ENCODE measurements at places on chromosomes 12 and 14.

DNA sequence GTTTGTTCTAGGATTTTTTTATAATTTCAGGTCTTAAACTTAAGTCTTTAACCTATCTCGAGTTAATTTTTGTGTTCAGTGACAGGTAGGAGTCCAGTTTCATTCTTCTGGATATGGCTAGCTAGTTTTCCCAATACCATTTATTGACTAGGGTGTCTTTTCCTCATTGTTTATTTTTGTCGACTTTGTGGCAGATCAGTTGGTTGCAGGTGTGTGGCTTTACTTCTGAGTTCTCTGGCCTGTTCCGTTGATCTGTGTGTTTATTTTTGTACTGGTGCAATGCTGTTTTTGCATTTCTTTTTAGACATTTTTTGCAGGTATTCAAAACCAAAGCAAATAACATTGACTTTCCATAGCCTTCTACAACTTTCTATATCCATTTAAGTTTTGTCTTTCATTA lies 121.7 kb downstream of the ETNK1 start:
- DNase-seq: no peak

- DNase-seq: peak; percentile 53
Observed at GRCh38 chr12:77679686-77680085, 151.0 kb upstream of the NAV3 start.

GRCh38 chr12:131682510-131682895 lies 28.4 kb upstream of the SFSWAP start:
- DNase-seq: no peak

DNA sequence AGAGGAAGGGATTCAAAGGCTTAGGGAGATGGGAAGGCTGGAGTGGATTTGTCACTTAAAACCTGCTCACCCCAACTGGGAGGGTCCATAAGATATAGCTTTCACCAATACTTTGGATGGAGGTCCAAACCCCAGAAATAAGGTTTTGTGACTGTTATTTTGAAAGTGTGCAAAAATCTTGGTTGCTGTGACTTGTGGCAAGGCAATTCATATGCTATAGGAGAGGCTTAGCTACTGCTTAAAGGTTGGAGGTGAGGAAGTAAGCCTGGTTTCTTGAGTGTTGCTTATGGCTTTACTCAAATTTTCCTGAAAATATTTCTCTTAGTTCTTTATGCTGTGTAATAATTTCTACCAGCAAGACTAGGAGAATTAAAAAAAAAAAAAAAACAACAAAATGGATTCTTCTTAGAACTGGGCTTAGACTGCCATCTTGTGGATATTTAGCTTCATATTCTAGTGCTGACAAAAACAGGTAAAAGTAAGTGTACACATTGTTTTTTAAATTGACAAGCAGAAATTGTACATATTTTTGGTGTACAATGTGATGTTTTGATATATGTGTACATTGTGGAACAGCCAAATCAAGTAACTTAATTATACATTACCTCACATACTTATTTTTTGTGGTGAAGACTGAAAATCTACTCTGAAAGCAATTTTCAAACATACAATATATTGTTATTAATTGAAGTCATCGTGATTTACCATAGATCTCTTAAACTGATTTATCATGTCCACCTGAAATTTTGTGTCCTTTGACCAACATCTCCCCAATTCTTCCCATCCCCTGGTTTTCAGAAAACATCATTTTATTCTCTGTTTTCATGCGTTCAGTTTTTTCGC lies 23.0 kb downstream of the PDE6H start:
- DNase-seq: peak; percentile 81

- no peak for DNase-seq
Observed at GRCh38 chr12:113077859-113078255, 21.3 kb downstream of the DTX1 start.

DNA sequence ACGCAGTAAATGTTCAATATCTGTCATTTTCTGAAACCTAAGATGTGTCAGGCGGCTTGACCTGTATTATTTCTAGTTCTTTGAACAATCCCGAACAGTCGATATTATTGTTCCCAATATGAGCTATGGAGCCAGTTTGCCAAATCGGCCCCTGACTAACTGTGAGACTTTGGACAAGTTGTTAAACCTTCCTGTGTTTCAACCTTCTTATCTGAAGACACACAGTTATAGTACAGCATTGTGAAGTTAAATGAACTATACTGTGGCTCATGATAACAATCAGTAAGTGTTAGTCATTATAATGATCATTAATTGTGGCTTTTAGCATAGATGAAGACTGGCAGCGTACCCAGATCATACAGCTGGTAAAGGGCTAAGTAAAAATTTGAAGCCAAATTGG lies 23.4 kb downstream of the DDX47 start:
- DNase-seq: no peak

- peak; percentile 83 for DNase-seq
Observed at GRCh38 chr12:29796823-29797263, 13.1 kb upstream of the TMTC1 start.

DNA sequence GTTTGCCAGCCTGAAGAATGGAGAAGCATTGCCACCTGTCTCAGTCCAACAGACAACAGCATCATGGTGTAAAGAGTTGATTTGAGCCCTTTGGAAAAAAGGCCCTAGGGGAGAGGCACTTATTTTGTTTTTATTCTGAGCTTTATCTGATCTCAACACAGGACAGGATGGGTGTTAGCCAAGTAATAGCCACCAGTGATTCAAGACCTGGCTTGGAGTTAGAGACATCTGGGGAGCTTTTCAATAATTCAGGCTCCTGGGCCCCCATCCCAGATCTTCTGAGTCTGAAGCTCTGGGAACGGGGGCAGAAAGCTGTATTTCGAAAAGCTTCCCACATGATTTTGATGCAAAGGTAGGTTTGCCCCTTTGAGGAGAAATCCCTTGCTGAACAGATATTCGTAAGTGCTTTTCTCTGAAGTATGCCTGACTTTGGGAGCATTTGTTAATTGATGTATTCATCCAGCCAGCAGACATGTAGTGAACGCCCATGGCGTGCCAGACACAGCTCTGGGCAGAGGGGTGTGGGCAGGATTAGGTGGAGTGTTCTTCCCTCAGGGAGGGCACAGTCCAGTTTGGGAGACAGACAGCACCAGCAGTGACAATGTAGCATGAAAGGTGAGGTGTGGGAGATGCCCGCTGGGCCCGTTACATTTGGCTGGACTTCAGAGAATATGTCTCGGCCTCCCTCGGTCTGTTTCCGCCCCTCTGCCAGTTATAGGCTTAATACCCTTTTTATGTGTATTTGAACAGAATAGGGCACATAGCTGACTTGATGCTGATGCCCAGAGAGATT lies 72.5 kb downstream of the TSPAN9 start:
- DNase-seq: no peak

DNA sequence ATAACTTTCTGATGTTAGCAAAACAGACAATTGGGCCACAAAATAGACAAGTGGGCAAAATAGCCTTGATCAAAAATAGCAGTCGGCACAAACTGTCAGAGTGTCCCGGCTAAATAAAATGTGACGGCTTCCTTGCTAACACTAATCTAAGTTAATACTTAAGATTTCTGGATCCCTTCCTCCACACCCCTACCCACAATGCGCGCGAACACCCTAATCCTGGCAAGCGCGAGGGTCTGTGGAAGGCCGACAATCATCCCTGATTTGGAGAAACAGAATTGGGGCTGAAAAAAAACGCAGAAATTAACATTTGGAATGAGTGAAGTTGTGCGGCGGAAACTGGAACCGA lies 489 bp downstream of the CEP290 start:
- DNase-seq: no peak

- DNase-seq: no peak
Observed at GRCh38 chr12:51017452-51017851, 8.7 kb downstream of the SLC11A2 start.

DNA sequence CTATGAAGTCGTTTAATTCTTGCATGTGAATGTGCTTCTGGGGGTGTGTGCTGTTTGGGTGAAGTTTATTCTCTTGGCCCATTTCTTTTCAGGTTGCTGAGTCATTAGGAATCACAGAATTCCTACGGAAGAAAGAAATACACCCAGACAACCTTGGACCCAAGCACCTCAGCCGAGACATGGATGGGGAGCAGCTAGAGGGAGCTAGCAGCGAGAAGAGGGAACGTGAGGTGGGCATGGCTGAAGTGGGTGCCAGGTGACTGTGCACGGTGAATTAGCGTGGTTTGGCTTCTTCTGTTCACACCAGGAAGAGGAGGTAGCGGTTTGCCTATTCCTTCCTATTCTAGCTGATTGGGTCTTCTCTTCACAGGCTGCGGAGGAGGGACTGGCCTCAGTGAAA lies 19.2 kb downstream of the ZNF839 start:
- DNase-seq: no peak

DNA sequence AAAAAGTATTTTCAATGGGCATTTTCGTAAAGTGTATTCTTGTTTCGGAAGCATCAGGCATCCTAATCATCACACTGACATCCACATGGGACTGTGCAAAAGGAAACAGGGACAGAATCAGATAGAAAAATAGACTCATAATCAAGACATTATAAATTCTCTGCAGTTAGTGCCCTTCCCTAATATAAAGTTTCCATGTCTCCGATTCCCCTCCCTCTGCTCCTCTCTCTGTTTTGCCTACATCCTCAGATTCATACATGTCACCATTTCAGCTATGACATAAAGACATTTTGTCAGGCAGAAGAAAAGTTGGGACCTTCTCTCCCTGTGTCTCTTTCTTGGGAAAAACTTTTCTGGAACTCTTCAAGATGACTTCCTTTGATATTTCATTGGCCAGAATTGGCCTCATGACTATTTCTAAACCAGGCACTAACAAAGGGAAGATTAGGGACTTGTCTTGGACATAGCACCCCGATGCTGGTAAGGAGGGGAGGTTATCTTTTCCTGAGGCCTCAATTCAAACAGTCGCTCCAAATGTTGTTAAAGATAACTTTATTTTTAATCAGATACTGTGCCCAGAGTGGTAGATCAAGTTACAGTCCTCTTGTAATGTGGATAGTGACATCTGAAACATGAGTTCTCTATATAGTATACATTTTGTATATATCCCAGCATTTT lies 212.1 kb upstream of the BTG1 start:
- no peak for DNase-seq

- DNase-seq: peak; percentile 81
Observed at GRCh38 chr12:121400332-121401139, 618 bp downstream of the RNF34 start.

DNA sequence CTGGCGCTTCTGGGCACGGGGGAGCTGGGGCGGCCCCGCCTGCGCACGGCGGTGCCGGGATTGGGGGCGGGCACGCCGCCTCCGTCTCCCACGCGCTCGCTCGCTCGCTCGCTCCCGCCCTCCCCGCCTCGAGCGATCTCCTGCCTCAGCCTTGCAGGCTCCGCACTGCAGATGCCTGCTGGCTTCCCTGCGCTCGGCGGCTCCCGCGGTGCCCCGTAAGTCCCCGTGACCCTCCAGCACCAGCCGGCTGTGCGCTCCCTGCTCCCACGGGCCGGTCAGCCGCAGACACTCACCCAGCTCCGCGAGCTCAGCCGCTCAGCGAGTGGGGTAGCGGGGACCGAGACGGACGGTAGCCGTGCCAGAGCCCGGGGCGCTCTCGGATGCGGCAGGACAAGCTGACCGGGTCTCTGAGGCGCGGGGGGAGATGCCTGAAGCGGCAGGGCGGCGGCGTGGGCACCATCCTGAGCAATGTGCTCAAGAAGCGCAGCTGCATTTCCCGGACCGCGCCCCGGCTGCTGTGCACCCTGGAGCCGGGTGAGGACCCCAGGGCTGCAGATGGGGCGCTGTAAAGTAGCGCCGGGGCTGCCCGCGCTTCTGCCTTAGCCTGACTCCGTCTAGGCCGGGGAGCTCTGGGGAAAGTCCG lies at the start of gene TBC1D30:
TSS of gene TBC1D30 (plus strand) at position 148 of the 643 bp plus-strand sequence. CDS start at position 381, 233 bp downstream.
- DNase-seq: peak; percentile 81

DNA sequence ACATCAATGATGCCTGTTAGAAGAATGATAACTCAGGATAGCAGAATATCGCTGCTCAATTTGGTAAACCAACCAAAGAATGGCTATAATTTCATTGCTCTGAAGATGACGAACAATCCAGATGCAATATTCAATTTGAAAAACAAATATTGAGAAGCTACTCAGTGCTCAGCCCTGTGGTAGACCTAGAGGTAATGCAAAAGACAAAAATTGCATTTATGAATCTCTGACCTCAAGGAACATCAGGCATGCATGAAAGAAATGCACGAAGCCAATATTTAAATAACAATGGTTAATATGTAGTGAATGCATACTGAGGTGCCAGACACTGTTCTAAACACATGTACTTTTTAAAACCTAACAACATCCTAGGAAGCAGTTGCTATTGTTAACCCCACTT lies 298.6 kb upstream of the TMTC1 start:
- no peak for DNase-seq

DNA sequence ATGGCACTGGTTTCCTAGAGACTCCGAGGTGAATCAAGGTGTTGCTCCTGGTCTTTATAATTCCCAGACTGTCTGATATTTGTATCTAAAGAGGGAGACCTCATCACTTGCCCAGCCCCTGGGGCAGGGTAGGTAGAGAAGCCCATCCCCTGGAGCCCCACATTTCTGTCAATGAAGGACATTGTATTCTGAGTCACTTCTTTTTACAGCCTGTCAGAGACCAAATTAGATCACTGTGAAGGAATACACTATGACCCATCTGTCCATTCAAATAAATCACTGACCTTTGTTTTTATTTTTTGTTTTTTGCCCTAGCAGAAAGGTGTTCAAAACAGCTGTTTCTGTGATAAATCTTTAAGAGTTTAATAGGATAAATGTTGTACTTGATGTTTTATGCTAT lies 67.9 kb upstream of the ANO6 start:
- no peak for DNase-seq

GRCh38 chr12:19764408-19764807 lies 325.1 kb downstream of the AEBP2 start:
- no peak for DNase-seq

- no peak for DNase-seq
Observed at GRCh38 chr14:100603341-100604120, 16.3 kb upstream of the BEGAIN start.

DNA sequence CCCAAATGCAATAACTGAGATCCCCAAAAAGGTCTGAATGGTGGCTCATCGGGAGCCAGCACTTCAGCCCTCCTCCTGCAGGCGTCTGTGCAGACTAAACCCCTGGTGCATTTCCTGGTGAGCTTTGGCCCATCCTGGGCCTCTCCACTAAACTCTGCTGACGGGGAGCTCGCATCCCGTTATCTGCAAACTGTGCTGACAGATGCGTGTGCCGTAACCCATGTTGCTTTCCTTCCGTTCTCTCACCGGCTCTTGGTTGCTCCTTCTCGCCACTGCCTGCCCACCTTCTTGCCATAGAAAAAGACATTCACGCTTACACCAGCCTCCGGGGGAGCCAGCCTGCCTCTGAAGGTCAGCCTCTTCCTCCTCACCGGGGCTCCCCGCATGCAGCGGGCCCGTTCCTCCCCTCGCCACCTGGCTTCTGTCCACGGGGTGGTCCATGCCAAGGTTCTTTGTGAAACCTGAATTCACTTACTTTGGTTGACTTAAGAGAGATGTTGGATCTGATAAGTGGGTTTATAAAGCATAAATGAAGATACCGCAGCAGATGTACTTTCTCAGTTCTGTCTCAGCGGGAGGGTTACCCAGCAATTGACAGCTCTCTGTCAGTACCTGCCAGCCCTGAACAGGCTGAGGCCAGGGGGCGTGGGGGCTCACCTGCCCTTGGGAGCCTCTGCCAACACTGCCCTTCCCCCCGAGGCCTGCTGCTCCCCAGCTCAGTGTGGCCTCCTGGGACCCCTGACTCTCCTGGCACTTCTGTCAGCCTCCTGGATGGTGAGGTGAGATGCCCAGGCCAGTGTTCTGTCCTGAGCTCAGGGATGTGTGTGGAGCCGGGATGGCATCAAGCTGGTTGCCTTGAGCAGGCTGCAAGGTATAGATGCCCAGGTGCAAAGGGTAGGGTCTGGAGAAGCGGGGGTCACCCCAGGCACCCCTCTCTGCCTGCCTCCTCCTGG lies 14.2 kb downstream of the ZFYVE21 start:
- DNase-seq: no peak

All from eye (tissue), 1 donor.